Suprapubic skin (tissue), 4 donors: ENCODE measurements at places on chromosomes 1 and 21. TPM values are rescaled to one million over a fixed set of nuclear protein-coding genes. Genes with fewer than 3 reads are reported as not detected.

The LORICRIN gene
- total RNA-seq, result 208 TPM

The OR2T33 gene
- not detected for total RNA-seq

The SAMD13 gene
- 2.9 TPM for total RNA-seq

The ARV1 gene
- total RNA-seq, result 28.8 TPM

The L1TD1 gene
- total RNA-seq, result not detected

The PAQR6 gene
- total RNA-seq, result 18.5 TPM

The ARF1 gene
- 370 TPM for total RNA-seq
